Activated CD4-positive, alpha-beta T cell treated with anti-CD3 and anti-CD28 coated beads, Interleukin-2, Interleukin-4, amounts not matched to agents 100 ng/mL and 50 ng/mL, durations not matched to agents 16 hours and 8 hours (primary cell): ENCODE measurements at places on chromosomes 16 and 17.

DNA sequence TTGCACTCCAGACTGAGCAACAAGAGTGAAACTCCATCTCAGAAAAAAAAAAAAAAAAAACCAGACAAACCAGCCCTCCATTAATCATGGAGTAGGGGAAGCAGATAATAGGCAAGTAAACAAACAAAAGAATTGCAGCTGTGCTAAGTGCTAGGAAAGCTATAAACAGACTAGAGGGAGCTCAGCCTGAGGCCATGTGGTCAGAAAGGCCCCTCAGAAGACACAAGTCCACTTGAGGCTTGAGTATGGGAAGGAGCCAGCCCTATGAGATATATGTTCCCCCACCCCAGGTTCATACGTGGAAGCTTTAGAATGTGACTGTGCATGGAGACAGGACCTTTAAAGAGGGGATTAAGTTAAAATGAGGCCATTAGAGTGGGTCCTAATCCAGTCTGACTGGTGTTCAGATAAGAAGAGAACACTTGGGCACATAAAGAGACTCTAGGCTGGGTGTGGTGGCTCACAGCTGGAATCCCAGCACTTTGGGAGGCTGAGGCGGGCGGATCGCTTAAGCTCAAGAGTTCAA lies 132.6 kb upstream of the NOL11 start:
- no peak for DNase-seq

DNA sequence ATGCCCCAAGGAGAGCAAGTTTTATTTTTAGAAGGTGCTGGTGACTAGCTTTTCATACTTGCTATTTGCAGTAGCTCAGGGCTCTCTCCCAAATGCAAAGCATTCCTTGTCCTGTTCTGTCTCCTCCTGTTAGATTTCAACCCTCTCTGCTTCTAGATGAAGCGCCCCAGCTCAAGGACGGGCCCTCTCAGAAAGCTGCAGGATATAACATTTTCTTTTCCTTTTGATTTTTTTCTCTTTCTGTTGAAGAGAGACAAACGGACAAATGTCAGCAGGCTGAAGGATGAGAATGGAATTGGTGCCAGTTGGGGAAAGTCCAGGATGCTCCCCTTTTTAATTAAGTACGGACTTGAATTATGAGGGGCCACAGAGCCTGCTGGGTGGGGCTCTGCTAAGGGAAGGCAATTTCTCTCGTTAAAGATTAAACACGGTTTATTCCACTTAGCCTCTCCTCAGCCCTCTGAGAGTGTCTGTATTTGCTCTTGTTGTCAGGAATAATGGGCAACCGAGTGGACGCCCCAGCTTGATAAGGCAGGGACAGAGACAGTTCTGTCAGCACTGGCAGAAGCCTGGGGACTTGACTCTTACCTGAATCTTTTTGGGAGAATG lies 6.2 kb upstream of the ETV4 start:
- no peak for DNase-seq

- DNase-seq: no peak
Measured at GRCh38 chr17:13140750-13141149, 122.9 kb upstream of the ELAC2 start.

DNA sequence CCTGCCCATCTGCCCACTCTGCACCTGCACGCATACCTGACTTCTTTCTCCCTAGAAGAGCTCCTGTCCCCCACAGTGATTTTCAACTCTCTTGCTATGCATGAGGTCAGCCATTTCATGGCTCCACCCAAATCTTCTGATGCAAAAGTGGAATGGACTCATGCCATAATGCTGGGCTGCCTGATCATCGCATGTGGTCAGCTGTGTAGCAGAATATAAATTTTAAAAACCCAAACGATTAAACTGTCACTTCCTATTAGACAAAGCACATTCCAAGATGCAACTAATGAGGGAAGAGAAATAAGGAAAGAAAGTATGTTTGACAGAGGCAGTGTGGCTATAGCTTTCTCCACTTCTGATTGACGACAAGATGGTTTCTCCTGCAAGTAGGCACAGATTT lies 26.1 kb downstream of the GRIN2A start:
- no peak for DNase-seq

GRCh38 chr17:75979705-75980187 lies 706 bp downstream of the TEN1 start:
- DNase-seq: no peak

DNA sequence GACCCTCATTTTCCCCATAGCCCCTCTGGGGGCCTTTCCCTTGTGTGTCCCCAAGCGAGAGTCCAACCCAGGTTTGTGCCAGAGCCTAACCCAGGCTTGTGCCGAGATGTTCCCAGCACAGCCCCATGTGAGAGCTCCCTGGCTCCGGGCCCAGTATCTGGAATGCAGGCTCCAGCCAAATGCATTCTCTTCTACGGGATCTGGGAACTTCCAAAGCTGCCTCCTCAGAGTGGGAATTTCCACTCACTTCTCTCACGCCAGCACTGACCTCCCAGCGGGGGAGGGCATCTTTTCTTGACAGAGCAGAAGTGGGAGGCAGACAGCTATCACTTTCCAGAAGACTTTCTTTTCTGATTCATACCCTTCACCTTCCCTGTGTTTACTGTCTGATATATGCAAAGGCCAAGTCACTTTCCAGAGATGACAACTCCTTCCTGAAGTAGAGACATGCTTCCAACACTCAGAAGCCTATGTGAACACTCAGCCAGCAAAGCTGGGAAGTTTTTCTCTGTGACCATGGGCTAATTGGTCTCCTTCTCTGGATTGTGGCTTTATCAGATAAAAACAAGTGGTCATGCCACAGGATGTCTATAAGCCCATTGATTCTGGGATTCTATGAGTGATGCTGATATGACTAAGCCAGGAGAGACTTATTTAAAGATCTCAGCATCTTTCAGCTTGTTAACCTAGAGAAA lies 2.5 kb upstream of the CCL2 start:
- DNase-seq: no peak

- no peak for DNase-seq
Measured at GRCh38 chr16:86735727-86736126, 157.4 kb downstream of the FOXL1 start.

DNA sequence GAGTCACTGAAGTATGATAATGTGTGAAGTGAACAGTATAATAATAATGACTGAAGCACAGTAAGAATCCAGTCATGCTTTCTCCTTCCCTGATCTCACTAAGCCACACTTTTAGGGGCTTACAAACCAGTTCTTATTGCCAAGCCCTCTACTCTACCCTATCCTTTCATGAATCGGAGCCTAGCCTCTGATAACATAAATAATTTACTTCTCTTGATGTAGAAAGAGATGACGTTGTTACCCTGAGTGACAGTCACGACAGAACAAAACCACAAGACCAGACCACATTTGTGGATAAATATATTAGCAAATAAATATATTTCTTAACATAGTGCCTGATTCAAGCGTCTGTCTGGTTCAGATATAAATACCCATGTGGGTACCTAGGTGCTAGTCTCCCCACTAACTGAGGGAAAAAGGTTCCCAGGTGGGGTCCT lies 1.4 kb upstream of the SUPT4H1 start:
- DNase-seq: no peak

GRCh38 chr16:9996221-9996620 lies 186.0 kb downstream of the GRIN2A start:
- no peak for DNase-seq

GRCh38 chr16:31700200-31700529 lies 172.5 kb downstream of the AHSP start:
- DNase-seq: no peak

DNA sequence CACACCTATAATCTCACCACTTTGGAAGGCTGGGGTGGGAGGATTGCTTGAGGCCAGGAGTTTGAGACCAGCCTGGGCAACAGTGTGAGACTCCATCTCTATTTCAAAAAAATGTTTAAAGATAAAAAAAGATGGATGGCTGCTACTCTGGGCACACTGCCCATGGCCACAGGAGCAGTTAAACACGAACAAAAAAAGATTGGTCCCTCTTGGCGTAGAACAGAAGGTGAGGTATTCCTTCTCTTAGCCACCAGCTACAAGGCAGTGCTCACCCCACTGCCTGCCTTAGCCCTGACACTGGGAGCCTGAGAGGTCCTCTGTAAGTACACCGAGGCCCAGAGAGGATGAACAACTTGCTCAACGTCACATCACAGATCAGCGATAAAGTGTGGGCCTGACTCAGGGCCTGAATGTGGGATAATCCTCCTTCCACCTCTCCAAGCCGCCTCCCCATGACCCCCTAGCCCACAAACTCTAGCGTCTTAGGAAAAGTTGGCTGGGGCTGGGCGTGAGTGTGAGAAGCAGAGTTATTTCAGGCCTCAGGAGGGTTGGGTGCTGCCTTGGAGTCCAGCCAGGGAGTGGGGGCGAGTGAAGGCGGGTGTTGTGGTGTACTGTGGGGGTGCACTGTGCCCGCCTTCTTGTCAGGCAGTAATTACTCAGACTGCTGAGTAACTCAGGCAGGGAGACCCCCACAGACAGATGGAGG lies 2.3 kb upstream of the DPH1 start:
- no peak for DNase-seq

GRCh38 chr17:5516060-5516792 lies 29.9 kb downstream of the MIS12 start:
- no peak for DNase-seq

DNA sequence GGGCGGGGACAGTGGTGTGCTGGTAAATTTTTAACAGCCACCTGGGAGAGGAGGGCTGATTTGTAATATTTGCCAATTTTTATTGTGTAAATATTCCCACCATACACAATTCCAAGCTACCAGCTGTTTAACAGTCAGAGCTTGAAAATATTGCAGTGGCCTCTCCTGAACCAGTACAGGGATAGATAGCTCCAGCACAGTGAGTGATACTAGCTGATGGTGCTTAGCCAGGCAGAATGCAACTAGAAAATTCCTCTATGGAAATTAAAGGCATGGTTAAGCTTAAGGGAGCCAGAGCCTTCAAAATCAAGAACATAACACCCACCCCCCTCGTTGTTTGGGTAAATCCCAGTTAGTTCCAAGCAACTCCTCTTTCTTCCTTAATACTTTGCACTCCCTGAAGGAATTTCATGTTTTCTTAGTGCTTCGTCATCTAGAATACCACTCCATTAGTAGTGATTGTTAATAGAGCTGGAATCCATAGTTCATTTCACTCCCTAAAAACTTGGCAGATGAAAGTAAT lies 96.6 kb downstream of the CYB561 start:
- no peak for DNase-seq

DNA sequence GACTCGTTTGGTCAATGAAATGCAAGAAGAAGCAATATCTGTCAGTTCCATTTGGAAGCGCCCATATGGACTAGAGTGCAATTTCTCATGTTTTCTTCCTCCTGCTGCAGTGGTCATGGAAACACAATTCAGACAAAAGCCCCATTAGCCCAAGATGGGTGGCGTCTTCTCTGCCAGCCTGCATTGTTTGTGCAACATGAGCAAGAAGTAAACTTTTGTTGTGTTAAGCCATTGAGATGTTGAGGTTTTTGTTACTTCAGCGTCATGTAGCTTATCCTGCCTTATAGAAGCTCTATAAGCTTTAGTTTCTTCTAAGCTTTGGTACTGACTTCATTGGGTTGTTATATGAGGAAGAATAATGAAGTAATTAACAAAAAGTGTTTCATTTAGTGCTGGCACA lies 137.4 kb downstream of the NPIPB5 start:
- no peak for DNase-seq

DNA sequence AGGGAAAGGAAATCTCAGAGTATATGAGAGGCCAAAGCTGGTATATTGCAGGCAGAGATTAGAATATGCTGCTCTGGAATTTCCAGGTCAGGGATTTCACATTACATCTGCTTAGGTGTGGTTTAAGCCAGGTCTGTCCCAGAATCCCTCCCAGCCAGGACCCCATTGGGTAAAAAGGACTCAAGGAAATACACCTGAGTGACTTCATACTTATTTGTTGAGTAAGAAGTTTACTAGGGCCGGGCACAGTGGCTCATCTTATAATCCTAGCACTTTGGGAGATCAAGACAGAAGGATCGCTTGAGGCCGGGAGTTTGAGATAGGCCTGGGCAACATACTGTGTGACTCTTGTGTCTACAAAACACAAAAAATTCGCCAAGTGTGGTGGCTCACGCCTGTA lies 7.2 kb downstream of the PIPOX start:
- DNase-seq: no peak

GRCh38 chr17:77572065-77572601 lies 386.4 kb upstream of the TNRC6C start:
- DNase-seq: no peak

DNA sequence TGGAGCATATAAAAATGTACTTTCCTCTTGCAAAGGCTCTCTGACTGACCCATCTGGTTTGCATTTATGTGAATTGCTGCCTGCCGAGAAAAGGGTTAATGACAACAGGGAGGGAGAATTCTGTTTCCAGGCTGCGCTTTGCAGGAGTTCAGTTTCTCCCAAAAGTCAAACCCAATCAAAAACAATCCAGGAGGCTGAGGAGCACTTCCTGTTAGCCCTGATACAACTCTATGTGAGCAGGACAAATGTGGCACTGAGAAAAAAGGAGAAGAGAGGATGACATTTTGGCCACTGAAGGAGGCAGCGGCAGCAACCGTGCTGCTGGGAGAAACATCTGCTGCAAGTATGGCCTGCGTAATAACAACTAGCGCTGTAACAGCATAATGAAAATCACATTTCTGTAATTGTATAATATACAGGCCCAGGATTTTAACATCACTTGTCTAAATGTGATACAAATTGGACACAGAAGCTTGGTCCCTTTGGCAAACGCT lies 26.8 kb upstream of the ELAC2 start:
- DNase-seq: no peak

DNA sequence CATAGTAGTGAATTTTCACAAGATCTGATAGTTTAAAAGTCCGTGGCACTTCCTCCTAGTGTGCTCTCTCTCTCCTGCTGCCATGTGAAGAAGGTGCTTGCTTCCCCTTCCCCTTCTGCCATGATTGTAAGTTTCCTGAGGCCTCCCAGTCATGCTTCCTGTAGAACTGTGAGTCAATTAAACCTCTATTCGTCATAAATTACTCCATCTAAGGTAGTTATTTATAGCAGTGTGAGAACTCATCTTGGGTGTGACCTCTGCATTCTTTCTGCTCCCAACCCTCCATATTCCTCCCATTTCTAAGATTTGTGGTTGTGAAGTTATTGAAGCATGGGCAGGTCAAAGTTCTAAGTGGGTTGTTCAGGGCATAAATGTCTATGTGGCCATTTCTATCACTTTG lies 62.1 kb upstream of the ADAMTS18 start:
- DNase-seq: no peak

GRCh38 chr17:71430281-71430680 lies 690.5 kb upstream of the SOX9 start:
- no peak for DNase-seq

DNA sequence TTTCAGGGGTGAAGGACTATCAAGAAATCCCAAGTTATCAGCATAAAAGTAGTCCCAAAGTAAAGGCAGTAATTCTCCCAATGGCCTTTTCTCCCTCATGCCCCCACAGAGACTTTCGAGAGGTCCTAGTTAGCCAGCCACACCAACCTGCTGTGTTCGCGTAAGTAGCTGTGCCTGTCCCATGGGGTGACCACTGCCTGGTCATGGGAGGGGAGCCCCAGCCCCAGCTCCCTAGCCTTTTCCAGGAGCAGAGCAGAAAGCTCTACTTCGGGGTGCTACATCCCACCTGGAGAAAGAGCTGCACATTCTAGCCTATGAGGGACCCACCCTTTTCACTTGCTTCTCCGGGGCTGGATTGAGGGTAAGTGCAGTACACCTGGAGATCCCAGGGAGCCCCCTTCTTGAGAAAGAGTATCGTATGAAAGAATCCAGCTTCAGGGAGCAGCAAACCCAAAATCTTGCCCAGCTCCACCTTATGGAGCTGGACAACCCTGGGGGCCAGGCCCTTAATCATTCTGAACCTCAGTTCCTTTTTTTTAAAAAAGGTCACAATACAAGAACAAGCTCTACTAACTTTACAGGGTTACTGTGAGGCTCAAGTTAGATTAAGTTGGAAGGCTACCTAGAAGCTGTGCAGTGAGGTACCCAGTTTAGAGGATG lies 8.6 kb upstream of the SOST start:
- no peak for DNase-seq

GRCh38 chr17:57536289-57536688 lies 208.8 kb downstream of the CCDC182 start:
- no peak for DNase-seq
